Suppressor macrophage treated with lipopolysaccharide for 1 hour (primary cell): ENCODE measurements at places on chromosomes 11 and 22.

GRCh38 chr22:29690476-29690875 lies 29.3 kb upstream of the CABP7 start:
- no peak for DNase-seq

GRCh38 chr11:32379719-32380118 lies 55.6 kb downstream of the WT1 start:
- no peak for DNase-seq

- no peak for DNase-seq
Observed at GRCh38 chr11:75602951-75603350, 40.9 kb downstream of the SERPINH1 start.

- DNase-seq, result no peak
Observed at GRCh38 chr11:60766547-60766946, 9.9 kb downstream of the MS4A15 start.

DNA sequence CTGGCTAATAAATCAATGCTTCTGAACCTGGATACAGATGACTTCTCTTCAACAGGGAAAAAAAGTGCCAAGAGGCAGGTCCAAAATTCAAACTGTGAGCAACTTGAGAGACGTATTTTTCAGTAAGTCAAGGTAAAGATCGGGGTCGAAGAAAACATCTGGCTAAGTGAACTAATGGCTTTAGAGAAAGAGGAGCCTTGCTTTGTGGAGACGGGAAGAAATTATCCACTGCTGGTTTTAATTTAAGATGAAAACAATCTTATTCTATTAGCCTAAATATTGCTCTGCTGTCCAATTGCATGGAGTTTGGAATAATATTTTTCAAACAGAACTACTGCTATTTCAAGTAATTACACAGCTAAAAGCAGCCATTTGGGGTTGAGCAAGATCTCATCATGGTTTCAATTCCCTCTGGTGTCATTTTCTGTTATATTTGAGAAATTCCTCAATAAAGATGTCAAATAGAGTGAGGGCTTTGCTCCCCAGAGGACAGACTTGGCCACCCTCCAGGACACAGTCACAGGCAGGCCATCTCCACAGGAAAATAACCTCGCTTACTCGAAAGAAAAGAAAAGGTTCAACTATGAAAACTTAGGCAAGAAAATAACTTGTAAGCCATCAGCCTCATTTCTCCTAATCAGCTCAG lies 29.8 kb downstream of the SCUBE1 start:
- peak; percentile 53 for DNase-seq

DNA sequence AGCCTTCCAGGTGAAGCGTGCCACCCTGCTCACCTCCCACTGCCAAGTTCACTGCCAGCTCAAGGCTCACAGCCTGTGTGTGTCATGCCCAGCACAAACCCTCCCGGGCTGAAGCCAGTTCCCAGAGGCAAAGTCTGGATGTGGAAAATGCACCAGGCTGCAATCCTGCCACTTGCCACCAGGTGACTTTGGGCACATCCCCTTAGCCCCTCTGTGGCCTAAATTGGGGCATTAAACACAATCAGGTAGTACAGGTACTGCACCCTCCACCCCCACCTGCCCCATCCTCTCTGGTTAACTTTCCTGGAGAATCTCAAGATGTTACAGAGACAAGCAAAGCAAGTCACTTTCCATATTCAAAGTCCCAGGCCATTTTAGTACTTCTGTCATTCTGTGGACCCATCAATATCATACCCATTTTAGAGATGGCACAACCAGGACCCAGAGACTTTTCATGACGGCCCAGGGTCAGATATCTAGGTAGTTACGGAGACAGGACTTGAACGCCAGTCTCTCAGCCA lies 1.8 kb upstream of the RASD2 start:
- peak; percentile 35 for DNase-seq

GRCh38 chr11:43242401-43242800 lies 69.4 kb upstream of the API5 start:
- no peak for DNase-seq

- peak; percentile 97 for DNase-seq
Observed at GRCh38 chr22:35380537-35381423, at the start of gene HMOX1. Gene HMOX1, plus strand, starts transcription at chr22:35381096. Its CDS starts 78 bp downstream, at chr22:35381174.

GRCh38 chr11:111357150-111358037 lies 21.7 kb downstream of the POU2AF1 start:
- DNase-seq, result no peak

DNA sequence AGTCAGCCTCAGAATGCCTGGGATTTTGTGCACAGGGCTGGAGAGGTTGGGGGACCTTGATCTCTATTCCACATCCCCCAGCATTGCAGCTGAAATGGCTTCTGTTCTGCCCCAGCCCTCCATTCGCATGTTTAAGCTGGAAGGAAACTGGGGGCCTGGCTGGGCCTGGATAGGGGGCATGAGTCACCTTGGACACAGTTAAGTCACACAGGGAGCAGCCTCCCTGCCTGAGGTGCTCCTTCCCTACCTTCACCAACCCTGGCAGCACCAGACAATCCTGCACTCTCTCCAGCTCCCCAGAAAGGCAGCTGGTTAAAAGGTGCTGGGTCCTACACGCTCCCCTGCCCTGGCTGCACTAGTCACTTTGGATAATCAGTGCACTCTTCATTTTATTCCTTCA lies 763 bp downstream of the SMIM45 start:
- DNase-seq, result no peak

- DNase-seq, result no peak
Observed at GRCh38 chr11:43818220-43818619, 62.4 kb upstream of the ALKBH3 start.
